Right atrium auricular region (tissue), 2 donors: ENCODE measurements at places on chromosomes 16 and 17. TPM values are rescaled to one million over a fixed set of nuclear protein-coding genes. Genes with fewer than 3 reads are reported as not detected.

DNA sequence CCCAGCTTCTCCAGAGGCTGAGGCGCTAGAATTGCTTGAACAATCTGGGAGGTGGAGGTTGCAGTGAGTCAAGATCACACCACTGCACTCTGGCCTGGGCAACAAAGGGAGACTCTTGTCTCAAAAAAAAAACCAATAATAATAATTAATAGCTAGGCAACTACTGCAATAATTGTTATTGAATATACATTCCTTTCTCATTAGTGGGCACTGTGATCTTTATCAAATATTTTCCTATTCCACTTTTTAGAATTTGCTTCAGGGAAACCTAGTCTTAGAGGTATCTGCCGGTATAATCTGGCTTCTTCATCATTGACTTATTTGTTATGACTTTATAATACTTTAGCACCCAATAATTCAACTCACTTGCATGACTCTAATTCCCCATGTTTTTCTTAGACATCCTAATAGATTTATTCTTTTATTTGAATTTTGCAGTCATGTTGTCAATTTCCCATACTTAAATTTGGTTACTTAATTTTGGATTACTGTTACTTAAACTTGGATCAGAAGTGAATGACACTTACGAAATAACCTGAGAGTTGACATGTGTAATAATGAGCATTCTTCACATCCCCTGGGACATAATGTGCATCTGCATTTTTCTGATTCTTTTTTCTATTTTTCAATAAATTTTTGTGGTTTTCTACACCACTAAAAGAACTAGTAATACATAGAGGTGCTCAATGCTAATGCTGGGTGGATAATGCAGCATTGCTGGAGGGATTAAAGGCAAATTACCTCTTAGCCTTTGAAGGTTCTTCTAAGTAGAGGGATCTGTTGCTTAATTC lies 25.0 kb upstream of the KCNJ16 start:
- H3K4me3 ChIP-seq: no peak overlapping the region
- no peaks in the 10 kb centered on the region for H3K36me3 ChIP-seq
- DNase-seq: no peak
- no peaks in the 10 kb centered on the region for H3K4me1 ChIP-seq
- H3K27ac ChIP-seq: no peak overlapping the region
- peaks cover 3% of the 10 kb centered on the region for H3K27me3 ChIP-seq

DNA sequence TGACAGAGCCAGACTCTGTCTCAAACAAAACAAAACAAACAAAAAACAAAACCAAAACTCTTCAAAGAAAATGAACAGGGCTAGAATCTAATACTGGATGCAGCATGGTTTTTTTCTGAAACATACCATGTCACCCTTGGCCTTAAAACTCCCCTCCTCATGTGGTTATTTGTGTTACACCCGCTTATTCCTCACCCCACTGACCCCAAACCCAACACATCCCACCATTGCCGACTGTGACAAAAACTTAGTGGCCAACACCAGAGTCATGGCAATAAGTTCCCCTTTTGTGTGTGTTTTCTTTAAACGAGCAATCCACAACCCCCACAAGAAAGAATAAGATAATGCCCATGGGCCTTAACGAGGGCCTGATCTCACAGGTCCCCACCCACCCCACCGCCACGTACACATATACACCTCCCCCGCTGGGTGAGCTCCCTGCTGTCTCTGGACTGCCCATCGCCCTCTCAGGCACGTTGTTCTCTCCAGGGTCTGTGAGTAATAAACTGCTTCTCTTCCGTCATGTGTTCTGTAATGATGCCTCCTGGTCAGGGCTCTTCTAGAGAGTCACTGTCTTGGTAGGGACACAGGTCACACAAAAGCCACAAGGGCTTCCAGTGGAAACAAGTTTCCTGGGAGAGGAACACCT lies 16.8 kb upstream of the ENGASE start:
- H3K27me3 ChIP-seq: no peaks in the 10 kb centered on the region
- H3K4me3 ChIP-seq: no peak overlapping the region
- no peak overlapping the region for H3K27ac ChIP-seq
- no peak for DNase-seq

DNA sequence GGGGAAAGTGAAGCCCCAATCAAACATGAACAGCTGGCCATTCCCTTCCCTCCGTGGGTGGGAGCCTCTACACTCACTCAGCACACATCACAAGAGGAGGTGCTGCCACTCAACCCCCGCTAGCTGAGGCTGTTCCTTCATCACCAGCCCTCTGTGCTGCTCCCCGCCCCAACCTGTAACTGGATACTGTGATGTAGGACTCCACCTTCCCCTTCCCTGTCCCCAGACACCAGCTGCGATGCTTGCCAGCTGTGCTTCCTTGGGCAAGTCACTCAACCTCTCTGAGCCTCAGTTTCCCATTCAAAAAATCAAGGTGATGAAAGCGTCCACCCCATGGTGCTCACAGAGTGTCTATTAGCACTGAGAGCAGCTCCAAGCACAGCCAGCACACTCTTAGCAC lies 273.2 kb downstream of the MRTFB start:
- H3K36me3 ChIP-seq: no peaks in the 10 kb centered on the region
- no peak overlapping the region for H3K4me3 ChIP-seq
- no peak for DNase-seq
- H3K4me1 ChIP-seq: peaks cover 11% of the 10 kb centered on the region

- H3K27ac ChIP-seq: no peak overlapping the region
- peaks cover 19% of the 10 kb centered on the region for H3K4me1 ChIP-seq
- no peak overlapping the region for H3K4me3 ChIP-seq
Observed at GRCh38 chr17:66727634-66728570, 107.0 kb upstream of the CACNG5 start.

GRCh38 chr17:2266045-2266864 lies 37.3 kb downstream of the SMG6 start:
- no peak overlapping the region for H3K27ac ChIP-seq
- no peak for DNase-seq
- no peaks in the 10 kb centered on the region for H3K4me1 ChIP-seq
- no peak overlapping the region for H3K4me3 ChIP-seq

- peak overlapping the region; percentile 48 for H3K27ac ChIP-seq
- no peaks in the 10 kb centered on the region for H3K27me3 ChIP-seq
- no peaks in the 10 kb centered on the region for H3K36me3 ChIP-seq
- DNase-seq: peak; percentile 96
Observed at GRCh38 chr17:64707050-64707591, 45.0 kb upstream of the SMURF2 start.

DNA sequence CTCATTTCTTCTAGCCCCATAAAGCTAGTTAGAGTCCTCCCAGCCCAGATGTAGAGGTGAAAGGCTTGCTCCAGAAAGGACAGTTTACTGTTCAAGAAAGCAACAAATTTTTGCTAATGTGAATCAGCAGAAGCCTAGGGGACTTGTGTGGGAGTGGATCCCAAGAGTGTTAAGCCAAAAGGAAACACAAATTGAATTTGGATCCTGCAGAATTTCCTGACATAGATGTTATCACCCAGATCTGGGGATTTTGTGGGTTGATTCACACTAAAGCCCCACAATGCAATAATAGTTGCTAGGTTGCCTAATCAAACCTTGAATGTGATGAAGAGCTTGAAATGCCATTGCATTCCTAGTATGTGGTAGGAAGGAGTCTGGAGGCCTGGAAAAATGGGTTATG lies 135.2 kb upstream of the HS3ST3A1 start:
- no peaks in the 10 kb centered on the region for H3K36me3 ChIP-seq
- H3K27ac ChIP-seq: no peak overlapping the region
- no peak overlapping the region for H3K4me3 ChIP-seq
- no peaks in the 10 kb centered on the region for H3K4me1 ChIP-seq
- no peaks in the 10 kb centered on the region for H3K27me3 ChIP-seq
- no peak for DNase-seq

- peaks cover 4% of the 10 kb centered on the region for H3K27me3 ChIP-seq
- H3K4me3 ChIP-seq: no peak overlapping the region
- H3K36me3 ChIP-seq: no peaks in the 10 kb centered on the region
- no peak overlapping the region for H3K27ac ChIP-seq
- H3K4me1 ChIP-seq: no peaks in the 10 kb centered on the region
Observed at GRCh38 chr17:39845052-39845846, 18.9 kb downstream of the IKZF3 start.

DNA sequence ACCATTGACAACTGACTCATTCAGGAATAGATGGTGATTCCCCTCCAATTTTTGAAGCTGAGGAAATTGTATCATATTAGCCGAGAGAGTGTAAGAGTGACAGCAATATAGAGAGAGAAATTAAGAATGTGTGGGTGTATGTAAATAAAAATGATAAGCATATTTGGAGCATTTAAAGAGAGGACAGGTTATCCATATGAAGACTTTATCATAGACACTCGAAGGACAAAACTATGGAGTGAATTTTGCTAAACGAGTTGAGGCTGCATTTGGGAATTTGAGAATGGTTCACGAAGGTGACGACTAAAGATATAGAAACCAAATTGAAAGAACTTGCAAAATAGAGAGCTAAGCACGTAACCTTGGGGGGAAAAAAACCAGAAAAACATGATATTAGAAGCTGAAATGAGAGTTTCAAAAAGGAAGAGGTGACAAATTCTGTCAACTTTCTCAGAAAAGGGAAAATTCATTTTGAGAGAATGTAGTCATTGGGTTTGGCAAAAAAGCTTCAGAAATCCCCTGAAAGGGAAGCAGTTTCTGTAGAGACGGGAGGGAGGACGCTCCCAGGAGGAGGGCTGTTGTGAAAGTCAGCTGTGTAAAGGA lies 129.7 kb downstream of the KCNJ2 start:
- H3K4me3 ChIP-seq: no peak overlapping the region
- no peak for DNase-seq
- no peaks in the 10 kb centered on the region for H3K27me3 ChIP-seq
- no peaks in the 10 kb centered on the region for H3K4me1 ChIP-seq
- no peaks in the 10 kb centered on the region for H3K36me3 ChIP-seq
- H3K27ac ChIP-seq: no peak overlapping the region

- peak overlapping the region; percentile 85 for H3K27ac ChIP-seq
- H3K36me3 ChIP-seq: peaks cover 26% of the 10 kb centered on the region
- no peaks in the 10 kb centered on the region for H3K27me3 ChIP-seq
Observed at GRCh38 chr16:67537270-67537635, 8.6 kb downstream of the RIPOR1 start.

DNA sequence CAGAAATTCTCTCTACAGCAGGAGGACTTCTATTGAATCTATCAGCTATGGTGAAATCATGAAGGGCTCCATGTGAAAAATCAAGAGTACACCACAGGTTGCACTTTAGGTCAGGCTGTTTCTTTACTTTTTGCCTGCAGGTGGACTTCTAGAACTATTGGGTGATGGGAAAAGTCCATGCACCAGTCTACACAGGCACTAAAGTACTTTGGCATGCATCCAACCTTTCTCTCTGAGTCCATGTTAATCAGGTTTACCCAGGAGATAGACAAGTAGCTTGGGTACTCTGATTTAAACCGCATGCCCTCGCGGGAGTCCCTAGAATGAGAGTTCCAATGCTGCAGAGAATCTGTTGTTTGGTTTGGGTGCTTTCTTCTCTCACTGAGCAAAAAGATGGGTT lies 9.1 kb upstream of the ANKFN1 start:
- H3K4me1 ChIP-seq: no peaks in the 10 kb centered on the region
- no peaks in the 10 kb centered on the region for H3K27me3 ChIP-seq
- H3K27ac ChIP-seq: no peak overlapping the region
- H3K4me3 ChIP-seq: no peak overlapping the region

GRCh38 chr17:32253117-32253611 lies 12.5 kb upstream of the RHBDL3 start:
- H3K27ac ChIP-seq: no peak overlapping the region
- H3K27me3 ChIP-seq: no peaks in the 10 kb centered on the region
- no peaks in the 10 kb centered on the region for H3K36me3 ChIP-seq
- DNase-seq: peak; percentile 83

- peaks cover 19% of the 10 kb centered on the region for H3K36me3 ChIP-seq
- H3K27ac ChIP-seq: peak overlapping the region; percentile 75
- no peaks in the 10 kb centered on the region for H3K27me3 ChIP-seq
- H3K4me3 ChIP-seq: peak overlapping the region; percentile 67
Observed at GRCh38 chr17:2058586-2059546, 4.0 kb downstream of the HIC1 start.

DNA sequence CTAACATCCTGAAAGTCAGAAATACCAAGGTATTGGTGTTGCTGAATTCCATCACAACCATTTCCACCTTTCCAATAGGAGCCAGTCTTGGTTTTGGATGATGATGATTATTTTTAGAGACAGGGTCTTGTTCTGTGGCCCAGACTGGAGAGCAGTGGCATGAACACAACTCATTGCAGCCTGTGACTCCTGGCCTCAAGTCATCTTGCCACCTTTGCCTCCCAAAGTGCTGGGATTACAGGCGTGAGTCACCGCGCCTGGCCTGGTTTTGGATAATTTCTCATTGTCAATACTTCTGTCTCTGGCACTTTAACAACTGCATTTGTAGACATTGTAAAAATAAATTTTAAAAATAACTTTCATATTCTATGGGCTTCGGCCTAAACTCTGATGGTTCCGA lies 22.6 kb downstream of the STAT5B start:
- H3K4me1 ChIP-seq: no peaks in the 10 kb centered on the region
- no peaks in the 10 kb centered on the region for H3K27me3 ChIP-seq
- H3K4me3 ChIP-seq: no peak overlapping the region
- no peak for DNase-seq
- no peaks in the 10 kb centered on the region for H3K36me3 ChIP-seq

- H3K4me3 ChIP-seq: no peak overlapping the region
- no peaks in the 10 kb centered on the region for H3K36me3 ChIP-seq
- DNase-seq: no peak
- H3K27ac ChIP-seq: peak overlapping the region; percentile 18
- H3K27me3 ChIP-seq: no peaks in the 10 kb centered on the region
Observed at GRCh38 chr17:12567077-12568053, 98.3 kb upstream of the MYOCD start.

GRCh38 chr17:44236444-44236991 lies 17.0 kb upstream of the UBTF start:
- H3K27me3 ChIP-seq: no peaks in the 10 kb centered on the region
- no peaks in the 10 kb centered on the region for H3K4me1 ChIP-seq
- no peak for DNase-seq
- no peaks in the 10 kb centered on the region for H3K36me3 ChIP-seq
- H3K27ac ChIP-seq: no peak overlapping the region

- no peak for DNase-seq
- H3K4me3 ChIP-seq: no peak overlapping the region
- no peaks in the 10 kb centered on the region for H3K27me3 ChIP-seq
- H3K36me3 ChIP-seq: no peaks in the 10 kb centered on the region
- H3K4me1 ChIP-seq: peaks cover 14% of the 10 kb centered on the region
Observed at GRCh38 chr17:67629971-67630320, 87.8 kb upstream of the NOL11 start.

- H3K27me3 ChIP-seq: no peaks in the 10 kb centered on the region
- H3K36me3 ChIP-seq: peaks cover 100% of the 10 kb centered on the region
- no peak for DNase-seq
Observed at GRCh38 chr16:31190818-31191444, 11.0 kb downstream of the FUS start.

- no peaks in the 10 kb centered on the region for H3K27me3 ChIP-seq
- DNase-seq: no peak
- H3K36me3 ChIP-seq: no peaks in the 10 kb centered on the region
Observed at GRCh38 chr17:5958850-5959249, 111.3 kb upstream of the WSCD1 start.

- H3K27me3 ChIP-seq: no peaks in the 10 kb centered on the region
- H3K4me1 ChIP-seq: no peaks in the 10 kb centered on the region
- DNase-seq: no peak
- H3K4me3 ChIP-seq: no peak overlapping the region
- H3K27ac ChIP-seq: no peak overlapping the region
Observed at GRCh38 chr16:80703131-80704071, 101.0 kb downstream of the CDYL2 start.

RNF166 gene
- 16.9 TPM for total RNA-seq

CRYM gene
- 91.1 TPM for total RNA-seq

FAHD1 gene
- 59.3 TPM for total RNA-seq

KCNH6 gene
- not detected for total RNA-seq

ZNF287 gene
- 5.2 TPM for total RNA-seq

TEKT1 gene
- total RNA-seq: not detected

ZP2 gene
- not detected for total RNA-seq

PTX4 gene
- 0.24 TPM for total RNA-seq

LAT gene
- 1.3 TPM for total RNA-seq

NUFIP2 gene
- 27.0 TPM for total RNA-seq

TNRC6C gene
- 8.7 TPM for total RNA-seq
